ENCODE measurements at places on chromosomes 2 and 18.

- DNase-seq: no peak
These were observed 20.5 kb downstream of the APLF start for GRCh38 chr2:68487773-68488355.

- DNase-seq: no peak
These were observed 1.3 kb downstream of the TMEM17 start for GRCh38 chr2:62504657-62505056.

- DNase-seq: no peak
These were observed 91.5 kb downstream of the TEX51 start for GRCh38 chr2:126990200-126990599.

GRCh38 chr2:164706522-164706921, 85.2 kb upstream of the GRB14 start:
- no peak for DNase-seq

DNA sequence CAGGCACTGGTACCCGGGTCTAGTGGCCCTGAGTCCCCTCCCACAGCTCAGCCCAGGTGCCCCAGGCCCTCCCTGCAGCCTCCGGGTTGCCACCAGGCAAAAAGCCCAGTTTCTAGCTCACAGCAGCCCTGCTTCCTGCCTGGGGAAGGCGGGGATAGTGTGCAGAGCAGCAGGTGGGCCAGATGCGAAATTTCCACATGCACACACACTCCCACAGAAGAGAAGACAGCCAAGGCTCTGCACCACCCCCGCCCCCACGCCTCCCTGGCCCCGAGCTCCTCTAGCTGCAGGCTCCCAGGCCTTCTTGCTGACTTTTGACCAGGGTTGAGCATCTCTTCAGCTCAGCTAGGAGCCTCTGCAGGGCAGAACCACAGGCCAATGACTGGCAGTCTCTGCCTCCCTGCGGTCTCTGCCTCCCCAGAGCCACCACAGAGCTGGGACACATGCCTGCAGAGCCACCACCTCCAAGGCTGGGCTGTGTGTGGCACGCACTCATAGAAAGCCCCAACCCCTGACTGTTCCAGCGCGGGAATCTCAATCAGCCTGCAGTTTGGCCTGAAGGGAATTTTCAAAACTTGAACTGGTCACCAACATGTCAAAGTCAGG, 7.2 kb downstream of the SLC66A2 start:
- no peak for DNase-seq

- no peak for DNase-seq
These were observed 10.2 kb downstream of the MSTN start for GRCh38 chr2:190052307-190052706.

Measured in LNCaP clone FGC (cell line).